Small intestine (tissue), 16 donors: ENCODE measurements at places on chromosomes 2 and 18.

DNA sequence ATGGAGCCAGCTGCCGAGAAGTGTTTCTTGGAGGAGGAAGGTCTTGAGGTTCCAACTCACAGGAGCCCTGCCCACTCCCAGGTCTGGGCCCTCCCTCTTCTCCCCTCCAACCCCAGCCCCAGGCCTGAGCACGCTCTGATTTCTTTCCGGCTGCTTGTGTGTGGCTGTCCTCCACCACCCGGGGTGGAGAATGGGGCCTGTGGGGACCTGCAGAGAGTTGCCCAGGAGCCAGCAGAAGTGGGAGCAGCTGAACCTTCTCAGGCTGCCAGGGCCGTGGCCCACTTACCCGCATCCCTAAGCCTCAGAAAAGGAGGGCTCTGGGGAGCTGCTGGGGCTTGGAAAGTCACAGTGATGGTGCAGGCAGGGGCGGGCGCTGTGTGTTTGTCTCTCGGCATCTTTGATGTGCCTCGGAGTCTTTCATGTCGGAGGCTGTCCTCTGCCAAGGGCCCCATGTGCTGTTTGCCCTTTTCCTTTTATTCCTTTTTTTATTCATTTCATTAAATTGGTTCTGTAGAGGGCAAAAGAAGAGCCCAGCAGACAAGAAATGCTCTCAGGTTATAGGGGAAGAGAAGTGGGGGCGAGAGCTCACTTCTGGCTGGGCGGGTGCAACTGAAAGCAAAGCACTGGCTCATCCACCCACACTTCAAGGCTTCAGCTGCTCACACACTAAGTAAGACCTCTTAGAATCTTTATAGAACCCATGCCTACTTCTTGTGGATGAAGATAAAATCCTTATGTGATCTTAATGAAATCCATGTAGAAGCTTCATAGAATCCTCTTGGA is 52.5 kb downstream of the SDC1 start:
- no peak for DNase-seq

DNA sequence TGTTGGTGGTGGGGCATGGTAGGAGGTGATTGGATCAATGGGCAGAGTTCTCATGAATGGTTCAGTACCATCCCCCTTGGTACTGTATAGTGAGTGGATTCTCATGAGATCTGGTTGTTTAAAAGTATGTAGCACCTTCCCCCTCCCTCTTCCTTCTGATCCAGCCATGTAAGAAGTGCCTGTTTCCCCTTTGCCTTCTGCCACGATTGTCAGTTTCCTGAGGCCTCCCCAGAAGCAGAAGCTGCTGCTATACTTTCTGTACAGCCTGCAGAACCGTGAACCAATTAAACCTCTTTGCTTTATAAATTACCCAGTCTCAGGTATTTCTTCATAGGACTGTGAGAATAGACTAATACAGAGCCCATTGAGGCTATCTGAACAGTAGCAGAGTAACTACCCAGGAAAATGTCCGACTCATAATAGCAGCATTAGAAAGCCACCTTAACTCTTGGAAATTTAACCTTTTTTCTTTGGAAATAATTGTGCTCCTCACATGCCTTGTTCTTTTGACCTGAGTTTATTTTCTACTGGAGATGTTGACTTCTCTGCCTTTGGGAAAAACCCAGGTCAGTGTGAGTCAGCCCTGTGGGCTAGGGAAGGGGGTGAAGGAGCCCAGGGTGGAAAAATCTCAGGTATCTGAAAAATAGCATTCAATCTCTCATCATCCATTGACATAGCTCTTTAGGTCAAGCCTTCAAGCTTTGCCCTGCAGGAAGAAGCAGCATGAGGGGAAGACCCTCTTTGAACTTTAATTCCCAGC is 18.1 kb downstream of the CYP1B1 start:
- DNase-seq = no peak

- DNase-seq = peak; percentile 12
Observed at GRCh38 chr2:218262237-218262600, 1.4 kb downstream of the GPBAR1 start.

- no peak for DNase-seq
Observed at GRCh38 chr2:238790833-238791230, 57.1 kb upstream of the TWIST2 start.

DNA sequence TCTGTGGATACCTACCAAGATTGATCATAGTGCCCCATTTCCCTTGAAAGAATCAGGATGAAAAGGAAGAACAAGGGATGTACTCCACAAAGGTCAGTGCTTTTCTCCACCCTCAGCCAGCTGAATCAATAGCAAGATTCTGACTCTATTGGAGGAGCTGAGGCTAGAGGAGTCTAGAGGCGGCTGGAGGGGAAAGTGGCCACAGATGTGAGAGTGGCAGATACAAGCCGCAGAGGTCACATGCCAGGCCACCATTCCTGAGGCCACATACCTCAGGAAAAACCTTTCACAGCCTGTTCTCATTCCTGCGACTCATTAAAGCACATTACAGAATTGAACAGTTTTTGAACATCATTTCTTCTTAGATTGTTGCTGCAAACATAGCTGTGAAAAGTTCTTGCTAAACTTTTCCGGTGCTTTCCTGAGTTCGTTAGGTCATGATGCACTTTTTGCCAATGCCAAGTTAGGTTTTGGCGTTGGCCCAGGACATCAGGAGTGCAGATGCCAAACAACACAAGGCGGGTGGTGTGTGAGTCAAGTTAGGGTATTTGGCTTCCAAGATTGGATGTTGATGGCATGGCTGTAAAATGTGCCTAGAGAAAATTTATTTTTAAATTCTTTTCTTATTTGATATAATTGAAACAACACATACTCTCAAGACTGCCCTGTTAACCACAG is 160.7 kb upstream of the SP5 start:
- no peak for DNase-seq

DNA sequence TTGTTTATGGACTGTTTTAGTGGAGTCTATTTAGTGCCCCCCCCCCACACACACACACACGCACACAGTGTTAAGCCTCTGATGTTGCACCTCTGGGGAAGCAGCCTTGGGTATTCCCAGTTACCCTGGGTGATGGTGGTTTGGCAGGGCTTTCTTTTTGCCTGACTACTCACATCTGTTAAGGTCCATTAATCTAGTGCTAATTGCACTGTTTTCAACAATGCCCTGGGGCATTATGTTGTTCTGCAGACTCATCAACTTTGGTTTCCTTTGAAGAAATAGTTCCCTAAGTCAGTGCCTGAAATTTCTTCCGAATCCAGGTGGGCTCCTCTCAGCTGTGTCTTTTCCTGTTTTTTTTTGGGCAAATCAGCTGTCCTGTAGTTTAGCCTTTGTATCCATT is 34.7 kb downstream of the SPOPL start:
- no peak for DNase-seq

DNA sequence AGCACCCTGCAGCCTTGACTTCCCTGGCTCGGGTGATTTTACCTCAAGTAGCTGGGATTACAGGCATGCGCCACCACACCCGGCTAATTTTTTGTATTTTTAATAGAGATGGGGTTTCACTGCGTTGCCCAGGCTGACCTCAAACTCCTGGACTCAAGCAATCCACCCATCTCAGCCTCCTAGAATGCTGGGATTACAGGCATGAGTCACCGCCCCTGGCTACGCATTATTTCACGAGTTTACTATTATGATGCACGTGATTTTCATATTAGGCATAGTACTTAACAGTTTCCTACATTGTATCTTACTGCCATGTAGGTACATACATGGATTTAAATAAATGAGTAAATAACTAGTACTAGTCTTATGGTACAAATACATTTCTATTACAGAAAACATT is 4.4 kb downstream of the DYNC2LI1 start:
- no peak for DNase-seq

DNA sequence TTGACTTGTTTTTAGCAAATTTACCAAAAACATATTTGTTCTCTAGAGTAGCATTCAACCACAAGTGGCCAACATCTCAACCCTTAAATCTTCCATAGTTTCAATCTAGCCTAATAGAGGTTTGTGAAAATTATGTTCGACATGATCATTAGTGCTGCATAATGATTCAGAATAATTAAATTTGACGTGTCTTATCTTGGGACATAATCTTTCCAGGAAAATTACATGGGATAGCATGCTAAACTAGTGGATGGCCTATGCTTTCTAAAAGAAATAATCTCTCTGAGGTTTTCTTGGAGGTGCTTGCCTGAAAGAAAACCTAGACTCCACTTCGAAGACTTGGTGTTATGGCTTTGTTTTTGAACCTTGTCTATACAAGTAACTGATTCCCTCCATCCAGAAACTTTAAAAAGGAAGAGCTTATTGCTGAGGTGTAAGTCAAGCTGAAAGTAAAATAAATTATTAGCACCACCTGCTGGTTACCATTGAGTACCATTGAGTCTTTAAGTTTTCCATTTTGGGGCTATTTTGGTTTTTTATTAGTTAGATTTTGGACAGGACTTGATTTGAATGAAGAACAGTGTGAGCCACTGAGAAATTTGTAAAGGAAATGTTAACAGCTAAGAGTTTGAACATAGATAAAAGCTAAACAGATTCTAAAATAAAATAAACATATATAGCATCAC is 32.7 kb downstream of the COX7A2L start:
- DNase-seq = no peak

- no peak for DNase-seq
Observed at GRCh38 chr2:32479993-32480392, 123.2 kb downstream of the BIRC6 start.

- DNase-seq = no peak
Observed at GRCh38 chr2:101415220-101415619, 27.9 kb upstream of the CREG2 start.

GRCh38 chr2:26126074-26126473 is 46.8 kb upstream of the GAREM2 start:
- no peak for DNase-seq

- DNase-seq = no peak
Observed at GRCh38 chr2:22329211-22330154, 1055.5 kb upstream of the KLHL29 start.

- no peak for DNase-seq
Observed at GRCh38 chr2:8204711-8205110, 477.1 kb upstream of the ID2 start.

DNA sequence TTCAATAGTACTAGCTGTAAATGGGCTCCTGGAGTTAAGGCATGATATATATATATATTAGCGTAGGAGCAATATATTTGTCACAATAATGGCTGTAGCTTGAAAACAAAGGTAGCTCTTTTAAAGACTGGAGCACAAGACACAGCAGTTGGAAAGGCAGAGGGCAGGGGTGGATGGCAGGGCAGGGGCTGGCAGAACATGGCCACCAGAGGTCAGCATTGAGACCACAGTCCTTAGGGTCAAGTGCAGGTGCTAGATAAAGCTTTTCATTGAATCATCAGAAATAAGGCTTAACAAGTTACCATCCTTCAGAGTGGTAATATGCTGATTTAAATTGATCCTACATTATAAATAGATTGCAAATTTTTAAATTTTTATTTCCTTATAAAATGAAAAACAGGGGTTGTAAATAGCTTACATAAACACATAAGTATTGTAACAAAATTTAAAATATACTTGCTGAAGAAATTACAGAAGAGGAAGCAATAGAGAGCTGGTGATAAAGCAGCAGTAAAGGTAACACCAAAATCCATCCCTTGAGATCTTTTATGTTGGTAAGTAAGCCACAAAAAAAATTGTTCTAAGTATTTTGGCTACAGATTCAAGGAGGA is 161.2 kb upstream of the PIEZO2 start:
- peak; percentile 19 for DNase-seq

GRCh38 chr2:16226943-16227664 is 286.8 kb downstream of the MYCN start:
- DNase-seq = no peak

GRCh38 chr2:30287857-30288513 is 56.7 kb downstream of the LBH start:
- DNase-seq = no peak

DNA sequence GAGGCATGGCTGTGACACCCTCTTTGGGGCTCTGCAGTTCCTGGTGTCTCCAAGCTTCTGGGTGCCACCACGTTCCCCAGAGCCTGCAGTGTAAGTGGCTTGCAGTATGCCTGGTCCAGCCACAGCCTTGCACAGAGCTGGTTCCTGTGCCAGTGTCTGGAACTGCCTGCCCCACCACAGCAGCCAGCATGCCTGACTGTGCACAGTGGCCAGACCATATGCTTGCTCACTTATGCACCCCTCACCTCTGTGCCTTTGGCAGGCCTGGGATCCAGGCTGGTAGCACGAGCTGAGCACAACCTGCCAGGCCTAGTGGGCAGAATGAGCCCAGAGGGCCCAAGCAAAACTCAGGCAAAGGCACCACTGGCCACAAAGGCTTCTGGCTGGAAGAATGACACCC is 154.1 kb downstream of the DPP4 start:
- DNase-seq = no peak

DNA sequence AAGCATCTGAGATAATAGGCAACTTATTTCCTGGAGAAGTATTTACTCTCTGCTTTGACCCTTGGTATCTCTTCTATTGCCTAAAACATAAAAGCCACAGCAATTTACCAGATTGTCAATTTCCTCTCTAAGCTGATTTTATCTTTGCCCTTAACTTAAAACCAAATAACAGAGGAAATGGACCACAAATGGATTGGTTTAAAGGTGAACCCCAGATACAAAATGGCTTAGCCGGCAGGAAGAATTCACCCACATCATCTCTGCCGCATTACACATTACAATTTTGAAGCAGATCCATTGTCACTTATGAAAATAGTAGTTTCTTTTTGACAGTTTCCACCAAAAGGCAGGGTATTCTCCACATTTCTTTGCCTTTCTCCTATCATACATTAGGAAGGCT is 585.8 kb upstream of the CHAC2 start:
- DNase-seq = peak; percentile 18

- no peak for DNase-seq
Observed at GRCh38 chr2:68103030-68103708, 40.4 kb upstream of the C1D start.

GRCh38 chr18:5974696-5975095 is 79.4 kb upstream of the TMEM200C start:
- no peak for DNase-seq

- no peak for DNase-seq
Observed at GRCh38 chr2:84243788-84244733, 215.0 kb downstream of the SUCLG1 start.

- no peak for DNase-seq
Observed at GRCh38 chr2:149042881-149043280, 4.4 kb downstream of the LYPD6B start.

- DNase-seq = no peak
Observed at GRCh38 chr2:160469164-160469563, 24.4 kb downstream of the RBMS1 start.

DNA sequence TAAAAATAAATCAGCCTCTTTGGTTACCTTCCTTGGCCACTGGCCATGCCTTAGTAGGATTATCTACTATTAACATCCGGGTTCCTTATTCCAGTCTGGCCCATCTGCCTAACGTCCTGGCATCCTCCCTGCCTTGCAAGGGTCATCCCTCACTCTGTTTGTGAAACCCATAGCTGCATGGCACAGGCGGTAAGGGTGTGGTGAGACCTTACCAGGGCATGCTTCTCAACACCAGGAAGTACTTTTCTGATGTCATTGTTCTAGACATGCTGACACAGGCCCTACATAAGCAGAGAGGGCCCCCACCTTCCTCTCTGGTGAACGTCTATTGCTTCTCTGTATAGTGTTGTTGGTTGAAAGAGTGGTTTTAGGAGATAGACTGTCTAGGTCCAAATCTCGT is 296.8 kb upstream of the SPRED2 start:
- no peak for DNase-seq

DNA sequence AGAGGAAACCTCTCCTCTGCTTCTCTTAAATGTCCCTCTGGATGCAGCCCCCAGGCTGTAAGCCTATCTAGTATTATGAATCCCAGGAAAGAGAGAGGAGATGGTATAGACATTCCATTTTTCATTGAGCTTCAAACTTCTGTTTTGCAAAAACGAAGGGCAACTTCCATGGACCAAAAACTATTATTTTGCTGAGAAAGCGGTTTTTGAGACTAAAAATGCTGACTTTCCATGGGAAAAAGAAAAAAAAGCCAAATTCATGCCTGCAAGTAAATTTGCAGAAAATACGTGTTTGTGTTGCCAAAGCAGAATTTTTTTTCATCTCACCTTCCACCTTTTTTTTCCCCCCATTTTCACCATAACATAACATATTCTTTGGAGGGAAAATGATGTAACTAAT is 272.5 kb upstream of the CELF4 start:
- DNase-seq = no peak
